ENCODE measurements at places on chromosomes 6 and 20. TPM values are rescaled to one million over a fixed set of nuclear protein-coding genes. Genes with fewer than 3 reads are reported as not detected.

The CLIC5 gene
- total RNA-seq, result 0.06 TPM

The TFAP2B gene
- 16.7 TPM for total RNA-seq

The RBBP8NL gene
- not detected for total RNA-seq

The NR2E1 gene
- total RNA-seq, result 0.13 TPM

The NMBR gene
- total RNA-seq, result not detected

The LTB gene
- not detected for total RNA-seq

The PRR18 gene
- 0.33 TPM for total RNA-seq

The MCHR2 gene
- not detected for total RNA-seq

The CBLN4 gene
- not detected for total RNA-seq

The MCCD1 gene
- not detected for total RNA-seq

The KCNS1 gene
- not detected for total RNA-seq

Measured in SJCRH30 (cell line).